ENCODE measurements at places on chromosomes 16 and 17.

DNA sequence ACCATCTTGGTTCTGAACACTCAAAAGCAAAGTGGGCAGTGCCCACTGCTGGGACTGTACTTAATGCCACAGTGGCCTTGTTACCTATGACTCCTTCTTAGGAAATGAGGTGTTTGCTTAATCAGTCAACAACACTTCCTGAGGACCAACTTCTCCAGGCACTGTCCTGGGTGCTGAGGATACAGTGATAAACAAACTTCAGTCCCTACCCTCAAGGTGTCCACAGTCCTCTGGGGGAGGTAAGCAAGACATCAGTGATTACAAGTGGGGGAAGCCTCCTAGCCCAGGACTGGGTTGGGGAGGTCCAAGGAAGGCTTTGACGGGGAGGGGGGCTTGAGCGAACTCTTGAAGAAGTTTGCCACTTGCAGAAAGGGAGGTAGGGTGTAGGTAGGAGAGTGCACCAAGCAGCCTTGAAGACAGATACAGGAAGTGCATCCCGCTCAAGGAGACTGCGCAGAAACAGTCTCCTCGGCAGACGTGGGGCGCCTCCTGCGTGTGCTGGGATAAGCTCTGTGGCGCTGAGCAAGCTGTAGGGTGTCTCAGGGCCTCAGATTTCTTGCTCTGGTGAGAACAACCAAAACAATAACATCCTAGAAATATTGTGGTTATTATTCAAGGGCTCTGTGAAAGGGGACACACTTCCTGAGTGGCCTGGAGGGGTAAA is 2.6 kb upstream of the ABCC3 start:
- no peak for DNase-seq

DNA sequence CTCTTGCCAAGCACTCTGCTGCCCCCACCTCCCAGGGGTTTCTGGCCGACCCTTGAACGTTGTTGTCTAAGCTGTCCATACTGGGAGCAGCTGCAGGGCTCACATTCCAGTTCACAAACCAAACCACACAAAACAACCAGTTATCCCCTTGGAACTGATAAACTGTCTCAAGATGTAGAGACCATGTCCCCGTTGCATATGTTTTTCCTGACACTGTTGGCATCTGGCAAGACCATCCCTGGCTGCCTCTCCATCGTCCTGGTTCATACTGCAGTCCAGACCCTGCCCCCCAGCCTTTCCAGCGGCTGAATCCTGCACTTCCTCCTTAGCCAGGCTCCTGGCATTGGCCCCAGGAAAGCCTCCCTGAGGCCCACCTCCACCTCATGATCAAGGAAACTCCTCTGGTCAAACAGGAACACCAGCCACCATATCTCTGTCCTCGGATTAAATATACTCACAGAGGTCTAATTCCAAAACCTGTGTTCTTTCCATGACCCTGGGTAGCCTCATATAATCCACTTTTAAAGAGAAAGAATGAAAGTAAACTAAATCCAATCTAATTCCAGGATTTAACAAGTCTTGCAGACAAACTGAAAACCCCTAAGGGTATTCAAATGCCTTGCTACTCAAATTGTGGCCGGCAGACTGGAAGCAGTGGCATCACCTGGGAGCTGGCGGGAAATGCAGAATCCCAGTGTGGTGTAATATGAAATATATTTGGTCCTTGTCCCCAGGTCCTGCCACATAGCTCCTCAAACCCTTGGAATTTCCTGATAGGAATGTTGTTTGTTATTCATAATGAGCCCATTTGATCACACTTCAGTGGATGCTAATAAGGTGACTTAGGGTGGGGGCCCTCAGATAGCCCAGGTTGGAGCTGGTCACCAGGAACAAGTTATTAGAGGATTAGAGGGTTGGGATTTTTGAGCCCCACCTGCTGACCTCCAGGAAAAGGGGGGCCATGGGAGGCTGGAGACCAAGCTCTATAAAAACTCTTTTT is 14.2 kb downstream of the GAS7 start:
- DNase-seq = no peak

DNA sequence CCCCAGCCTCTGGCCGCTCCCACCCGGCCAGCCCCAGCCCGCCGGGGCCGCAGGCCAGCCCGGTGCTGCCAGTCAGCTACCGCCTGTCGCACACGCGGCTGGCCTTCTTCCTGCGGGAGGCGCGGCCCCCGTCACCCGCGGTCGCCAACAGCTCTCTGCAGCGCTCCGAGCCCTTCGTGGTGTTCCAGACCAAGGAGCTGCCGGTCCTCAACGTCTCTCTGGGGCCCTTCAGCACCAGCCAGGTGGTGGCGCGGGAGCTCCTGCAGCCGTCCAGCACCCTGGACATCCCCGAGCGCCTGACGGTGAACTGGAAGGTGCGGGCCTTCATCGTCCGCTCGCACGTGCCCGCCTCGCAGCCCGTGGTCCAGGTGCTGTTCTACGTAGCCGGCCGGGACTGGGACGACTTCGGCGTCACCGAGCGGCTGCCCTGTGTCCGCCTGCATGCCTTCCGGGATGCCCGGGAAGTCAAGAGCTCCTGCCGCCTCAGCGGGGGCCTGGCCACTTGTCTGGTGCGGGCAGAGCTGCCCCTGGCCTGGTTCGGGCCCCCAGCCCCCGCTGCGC is 46.8 kb downstream of the TMEM132E start:
- no peak for DNase-seq

DNA sequence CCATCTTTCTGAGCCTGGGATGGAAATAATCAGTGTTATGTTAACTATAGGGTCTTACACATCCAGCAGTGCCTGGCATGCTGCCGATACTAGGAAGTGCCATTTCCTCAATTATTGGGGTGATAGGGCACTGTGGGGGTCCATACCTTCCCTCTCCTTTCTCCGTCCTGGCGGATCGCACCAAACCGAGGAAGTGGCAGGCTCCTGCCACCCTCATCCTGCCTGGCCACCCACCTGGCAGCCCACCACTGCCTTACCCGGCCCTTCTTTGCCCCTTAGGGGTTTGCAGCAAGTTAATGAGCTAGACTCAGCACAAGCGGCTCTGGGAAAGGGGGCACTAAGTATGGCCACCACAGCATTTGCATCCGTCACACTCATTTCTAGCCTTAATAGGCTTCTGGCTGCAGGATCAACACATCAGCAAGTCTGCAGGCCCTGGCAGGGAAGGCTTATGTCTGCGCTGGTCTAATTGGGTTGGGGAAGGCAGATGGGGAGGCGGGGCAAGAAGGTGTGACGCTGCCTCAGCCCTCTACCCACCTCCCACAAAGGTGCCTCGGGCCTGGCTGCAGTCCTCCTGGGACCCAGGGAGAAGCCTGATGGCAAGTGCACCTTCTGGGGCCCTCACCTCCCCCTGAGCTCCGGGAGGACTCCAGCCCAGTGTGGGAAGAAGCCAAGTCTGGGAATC is 28.6 kb downstream of the DCAKD start:
- no peak for DNase-seq

GRCh38 chr16:49472598-49472997 is 99.0 kb downstream of the C16orf78 start:
- DNase-seq = no peak

- DNase-seq = no peak
Measured at GRCh38 chr16:89904606-89905510, 13.8 kb upstream of the MC1R start.

DNA sequence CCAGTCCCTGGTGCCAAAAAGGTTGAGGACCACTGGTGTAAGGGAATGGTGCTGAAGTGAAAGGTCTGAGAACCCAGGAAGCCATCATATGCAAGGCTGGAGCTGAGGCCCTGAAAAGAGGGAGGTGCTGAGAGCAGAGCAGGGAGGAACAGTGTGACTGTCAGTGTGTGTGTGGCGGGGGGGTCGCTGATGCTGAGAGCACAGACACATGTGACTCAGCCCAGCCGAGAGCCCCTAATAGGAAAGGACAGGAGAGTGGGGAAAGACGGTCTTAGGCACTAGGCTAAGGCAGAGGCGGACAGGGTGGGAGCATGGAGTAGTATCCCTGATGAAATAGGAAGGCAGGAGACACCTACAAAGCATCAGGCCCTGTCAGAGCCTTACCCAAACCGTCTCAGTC is 1.2 kb downstream of the B9D1 start:
- peak; percentile 11 for DNase-seq

GRCh38 chr16:177981-178667 is 1.6 kb downstream of the HBA1 start:
- no peak for DNase-seq

GRCh38 chr16:58021661-58022551 is 3.6 kb upstream of the MMP15 start:
- DNase-seq = no peak

DNA sequence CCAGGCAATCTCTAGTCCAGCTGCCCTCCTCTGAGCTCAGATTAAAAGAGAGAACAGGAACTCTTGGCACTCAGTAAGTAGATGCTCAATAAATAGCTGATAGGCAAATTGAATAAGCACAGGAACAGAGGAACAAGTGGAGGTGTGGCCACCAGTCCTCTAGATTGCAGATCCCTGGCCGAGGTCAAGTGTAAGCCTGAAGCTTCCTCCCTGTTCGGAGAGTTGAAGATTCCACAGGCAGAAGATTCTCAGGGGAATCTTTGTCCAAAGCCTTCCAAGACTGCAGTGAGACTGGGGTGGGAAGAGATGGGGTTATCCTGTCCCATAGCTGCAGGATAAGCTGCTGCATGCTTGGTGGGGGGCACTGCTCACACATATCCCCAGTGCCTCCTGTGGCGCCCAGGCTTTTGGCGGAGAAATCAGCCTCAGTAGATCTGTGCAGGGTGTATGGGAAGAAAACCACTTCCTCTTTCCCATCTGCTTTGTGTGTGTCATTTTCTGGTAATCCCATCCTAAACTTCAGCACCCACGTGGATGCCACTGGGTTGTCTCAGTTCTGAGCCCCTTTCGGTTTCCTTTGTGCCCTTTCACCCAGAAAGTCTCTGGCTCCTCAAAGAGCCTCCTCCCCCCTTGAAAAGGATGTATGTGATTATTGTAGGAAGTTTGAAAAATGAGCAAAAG is 12.1 kb downstream of the CD300A start:
- DNase-seq = no peak

- DNase-seq = no peak
Measured at GRCh38 chr17:82686366-82687324, 11.9 kb downstream of the RAB40B start.

DNA sequence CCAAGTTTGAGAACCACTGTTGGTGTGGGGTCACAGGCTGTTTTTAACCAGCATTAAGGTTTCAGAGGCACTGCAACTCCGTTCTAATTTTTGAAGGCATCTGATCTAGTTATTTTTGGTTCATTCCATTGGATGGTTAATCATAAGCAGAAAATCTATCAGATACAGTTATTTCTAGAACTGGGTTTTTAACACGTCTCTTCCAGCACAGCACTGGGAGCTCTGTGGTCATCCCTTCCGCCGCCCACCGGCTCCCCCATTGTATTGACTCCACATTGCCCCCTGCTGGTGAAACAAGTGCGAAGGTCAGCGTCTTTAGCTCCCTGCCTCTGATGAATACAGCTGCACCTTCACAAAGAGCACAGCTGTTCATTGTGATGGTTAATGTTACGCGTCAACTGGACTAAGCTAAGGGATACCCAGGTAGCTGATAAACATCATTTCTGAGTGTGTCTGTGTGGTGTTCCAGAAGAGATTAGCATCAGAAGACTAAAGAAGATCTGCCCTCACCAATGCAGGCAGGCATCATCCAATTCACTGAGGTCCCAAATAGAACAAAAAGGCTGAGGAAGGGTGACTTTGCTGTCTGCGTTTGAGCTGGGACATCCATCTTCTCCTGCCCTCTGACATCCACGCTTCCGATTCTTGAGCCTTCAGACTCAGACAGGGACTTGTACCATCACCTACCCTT is 8.5 kb downstream of the CCL18 start:
- no peak for DNase-seq

DNA sequence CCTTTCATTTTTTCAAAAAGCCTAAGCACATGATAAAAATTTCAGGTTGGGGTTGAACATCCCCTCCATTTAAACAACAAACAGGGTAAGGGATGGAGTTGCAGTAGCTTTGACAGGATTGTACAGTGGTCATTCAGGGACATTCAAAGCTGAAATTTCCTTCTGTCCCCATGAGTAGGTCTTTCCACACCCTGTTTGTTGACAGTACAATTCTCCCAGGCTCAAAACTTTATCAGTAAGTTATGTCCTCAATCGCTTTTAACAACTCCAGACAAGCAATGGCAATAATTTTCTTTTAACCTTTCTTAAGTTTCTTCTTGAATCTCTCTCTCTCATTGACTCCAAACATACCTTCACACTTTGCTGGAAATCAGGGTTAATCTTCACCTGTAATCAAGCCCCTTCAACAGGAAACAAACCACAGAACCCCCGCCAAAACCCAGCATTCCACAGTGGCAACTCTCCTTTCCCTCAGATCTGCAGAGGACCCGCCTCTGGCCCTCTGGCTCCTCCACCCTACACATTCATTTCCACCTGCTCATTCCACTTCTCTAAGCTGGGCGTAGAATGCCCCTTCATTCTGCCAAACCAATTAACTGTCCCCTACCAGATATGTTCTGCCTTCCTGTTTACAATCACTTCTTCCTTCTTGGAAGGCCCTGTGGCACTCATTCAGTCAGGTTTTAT is 20.7 kb downstream of the TXNDC11 start:
- DNase-seq = no peak

DNA sequence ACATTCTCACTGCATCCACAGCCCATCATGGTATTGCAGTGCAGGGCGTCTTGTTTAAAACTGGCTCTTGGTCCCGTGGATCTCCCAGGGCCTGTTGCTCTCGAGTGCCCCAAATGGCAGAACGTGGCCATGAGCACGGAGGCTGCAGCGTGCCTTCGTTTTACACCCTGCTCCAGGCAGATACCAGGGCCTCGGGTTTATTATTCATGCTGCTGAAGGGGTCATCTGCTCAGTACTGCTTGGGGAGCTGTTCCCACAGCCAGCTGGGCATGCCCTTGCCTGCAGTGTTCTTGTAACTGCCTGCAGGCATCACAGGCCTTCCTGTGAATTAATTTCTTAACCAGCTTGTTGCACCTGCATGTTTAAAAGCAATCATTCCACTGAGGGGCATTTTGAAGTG is 129.7 kb upstream of the CHMP6 start:
- no peak for DNase-seq

DNA sequence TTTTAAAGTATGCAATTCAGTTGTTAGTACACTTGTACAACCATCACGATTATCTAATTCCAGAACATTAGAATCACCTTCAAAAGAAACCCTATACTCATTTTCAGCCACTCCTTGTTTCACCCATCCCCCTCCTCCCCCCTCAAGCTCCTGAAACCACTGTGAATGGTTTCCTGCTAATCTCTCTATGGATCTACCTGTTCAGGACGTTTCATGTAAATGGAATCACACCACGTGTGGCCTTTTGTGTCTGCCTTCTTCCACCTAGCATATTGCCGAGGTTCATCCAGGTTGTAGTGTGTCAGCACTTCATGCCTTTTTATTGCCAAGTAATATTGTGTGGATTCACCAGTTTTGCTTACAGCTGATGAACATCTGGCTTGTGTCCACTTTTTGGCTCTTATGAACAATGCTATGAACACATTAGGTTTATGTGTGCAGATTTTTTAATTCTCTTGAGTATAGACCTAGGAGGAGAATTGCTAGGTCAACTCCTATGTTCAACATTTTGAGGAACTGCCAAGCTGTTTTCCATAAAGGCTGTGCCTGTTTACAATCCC is 17.8 kb downstream of the EIF4A3 start:
- DNase-seq = no peak

GRCh38 chr16:47848421-47849109 is 307.2 kb downstream of the ABCC12 start:
- no peak for DNase-seq

GRCh38 chr17:4642286-4642685 is 808 bp upstream of the ALOX15 start:
- DNase-seq = no peak

- DNase-seq = no peak
Measured at GRCh38 chr17:64037802-64038201, 17.4 kb upstream of the ICAM2 start.

GRCh38 chr17:31260151-31260550 is 36.9 kb downstream of the OMG start:
- no peak for DNase-seq

- no peak for DNase-seq
Measured at GRCh38 chr16:79006765-79007164, 593.8 kb downstream of the MAF start.
